ENCODE measurements at places on chromosomes 11 and 22.

DNA sequence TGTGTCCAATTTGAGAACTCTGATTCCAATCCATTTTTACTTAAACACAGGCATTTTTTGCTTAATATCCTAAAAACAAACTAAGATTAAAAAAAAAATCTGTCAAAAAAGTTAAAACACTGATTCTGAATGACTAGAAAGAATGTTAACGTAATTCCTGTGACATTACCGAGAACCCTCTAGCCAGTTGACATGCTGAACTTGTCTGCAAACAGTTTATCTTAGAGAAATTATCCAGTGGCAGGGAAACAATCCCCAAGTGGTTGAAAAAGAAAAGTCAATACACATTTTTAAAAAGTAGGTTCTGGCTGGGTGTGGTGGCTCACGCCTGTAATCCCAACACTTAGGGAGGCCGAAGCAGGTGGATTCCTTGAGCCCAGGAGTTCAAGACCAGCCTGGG is 11.6 kb downstream of the KMT5B start:
- no peak for DNase-seq

- no peak for DNase-seq
Observed at GRCh38 chr11:62801071-62801470, 4.2 kb downstream of the NXF1 start.

DNA sequence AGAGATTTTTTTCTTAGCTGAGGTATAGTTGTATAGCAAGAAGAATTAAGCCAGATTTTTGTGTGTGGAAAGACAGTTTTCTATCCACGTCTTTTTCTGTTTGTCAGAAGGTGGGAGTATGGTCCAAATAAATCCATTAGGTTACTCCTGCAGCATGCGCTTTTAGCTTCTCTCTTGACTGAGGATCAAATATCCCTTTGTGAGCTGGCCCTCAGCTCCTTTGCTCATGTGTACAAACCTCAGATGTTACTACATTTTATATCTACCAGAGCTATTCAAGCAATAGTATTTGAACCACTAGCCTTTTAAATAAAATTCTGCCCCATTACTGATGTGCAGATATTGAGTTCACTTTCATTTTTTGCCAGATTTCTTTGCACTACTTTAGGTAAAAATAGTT is 8.8 kb upstream of the SIDT2 start:
- no peak for DNase-seq

DNA sequence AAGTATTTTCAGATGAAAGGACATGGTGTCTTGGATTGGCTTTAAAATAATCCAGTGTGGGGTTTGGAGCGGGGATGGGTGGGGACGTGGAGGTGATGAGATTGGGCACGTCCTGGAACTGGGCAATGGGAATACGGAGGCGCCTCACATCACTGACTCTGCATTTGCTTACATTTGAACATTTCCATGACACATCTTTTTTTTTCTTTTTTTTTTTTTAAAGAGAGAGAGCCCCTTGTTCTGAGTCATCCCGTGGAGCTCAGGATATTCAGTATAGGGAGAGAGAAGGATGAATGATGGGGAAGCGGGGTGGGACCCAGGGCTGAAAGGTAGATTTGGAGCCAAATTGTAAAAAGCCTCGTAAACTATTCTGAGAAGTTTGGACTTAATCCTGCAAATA is 142.7 kb downstream of the FBXO7 start:
- DNase-seq, result no peak

DNA sequence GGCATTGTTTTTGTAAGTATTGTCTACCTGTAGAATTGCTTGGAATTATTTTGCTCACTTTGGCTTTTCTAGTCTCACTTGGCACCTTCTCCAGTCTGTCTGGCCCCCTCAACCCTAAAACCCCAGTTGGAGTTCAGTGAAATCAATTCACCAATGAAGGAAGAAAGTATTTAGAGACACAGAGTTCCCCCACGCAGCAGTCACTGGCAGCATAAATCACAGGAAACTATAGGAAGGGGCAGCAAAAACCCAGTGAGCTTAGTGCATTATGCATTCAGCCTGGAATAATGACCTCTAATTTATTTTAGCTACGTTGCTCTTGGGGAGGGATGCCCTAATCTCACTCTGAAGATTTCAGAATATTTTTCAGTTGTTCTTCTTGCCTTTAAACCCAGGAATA is 204.7 kb upstream of the BLID start:
- DNase-seq, result no peak

DNA sequence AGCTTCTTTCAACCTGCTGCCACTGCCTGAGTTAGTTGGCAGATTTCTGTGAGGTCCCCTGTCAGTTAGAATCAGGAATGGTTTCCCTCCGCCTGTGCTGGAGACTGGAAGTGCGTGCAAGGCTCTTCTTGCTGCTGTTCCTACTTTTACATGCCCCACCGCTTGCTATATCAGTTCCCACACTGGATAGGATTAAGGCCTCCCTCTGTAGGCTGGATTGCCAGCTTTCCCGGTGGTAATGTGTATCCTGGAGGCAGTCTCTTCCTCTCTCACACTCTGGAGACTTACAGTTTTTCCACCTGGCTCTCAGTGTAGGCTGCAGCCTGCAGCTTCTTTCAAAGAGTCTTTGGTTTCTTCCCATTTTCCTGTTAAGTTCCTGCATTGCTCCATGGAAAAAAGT is 66.5 kb downstream of the ARHGAP42 start:
- no peak for DNase-seq

GRCh38 chr22:34992672-34993071 is 73.3 kb upstream of the ISX start:
- no peak for DNase-seq

DNA sequence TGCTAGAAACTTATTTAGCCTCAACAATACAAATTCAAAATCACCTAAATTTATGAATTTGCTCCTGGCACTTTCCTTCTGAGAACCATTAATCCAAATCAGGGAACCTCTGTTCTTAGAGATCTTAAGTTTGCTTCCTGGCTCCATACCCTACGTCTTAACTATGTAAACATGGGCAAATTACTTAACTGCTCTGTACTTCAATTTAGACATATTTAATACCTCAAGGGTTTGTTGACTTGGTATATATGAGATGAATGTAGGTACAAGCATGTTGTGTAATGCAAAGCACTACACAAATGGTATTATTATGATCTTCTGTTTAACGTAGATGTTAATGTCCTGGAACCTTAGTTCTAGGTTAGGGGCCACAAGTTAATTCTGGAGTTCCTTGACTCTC is 22.6 kb upstream of the ARHGAP20 start:
- DNase-seq, result no peak

GRCh38 chr11:46930089-46930488 is 6.5 kb upstream of the CSTPP1 start:
- DNase-seq, result no peak

DNA sequence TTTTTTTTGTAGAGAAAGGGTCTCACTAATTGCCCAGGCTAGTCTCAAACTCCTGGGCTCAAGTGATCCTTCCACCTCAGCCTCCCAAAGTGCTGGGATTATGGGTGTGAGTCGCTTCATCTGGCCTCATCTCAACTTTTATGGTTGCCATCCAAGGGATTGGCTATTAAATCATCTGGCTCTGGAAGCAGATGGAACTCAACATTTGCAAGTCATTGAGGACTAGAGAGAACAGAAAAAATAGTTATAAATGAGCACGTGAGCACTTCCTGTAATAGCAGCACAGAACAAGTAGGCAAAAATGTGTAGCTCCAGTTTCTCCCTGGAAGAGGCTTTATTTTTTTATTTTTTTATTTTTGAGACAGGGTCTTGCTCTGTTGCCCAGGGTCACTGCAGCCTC is 22.3 kb upstream of the PATL1 start:
- no peak for DNase-seq

DNA sequence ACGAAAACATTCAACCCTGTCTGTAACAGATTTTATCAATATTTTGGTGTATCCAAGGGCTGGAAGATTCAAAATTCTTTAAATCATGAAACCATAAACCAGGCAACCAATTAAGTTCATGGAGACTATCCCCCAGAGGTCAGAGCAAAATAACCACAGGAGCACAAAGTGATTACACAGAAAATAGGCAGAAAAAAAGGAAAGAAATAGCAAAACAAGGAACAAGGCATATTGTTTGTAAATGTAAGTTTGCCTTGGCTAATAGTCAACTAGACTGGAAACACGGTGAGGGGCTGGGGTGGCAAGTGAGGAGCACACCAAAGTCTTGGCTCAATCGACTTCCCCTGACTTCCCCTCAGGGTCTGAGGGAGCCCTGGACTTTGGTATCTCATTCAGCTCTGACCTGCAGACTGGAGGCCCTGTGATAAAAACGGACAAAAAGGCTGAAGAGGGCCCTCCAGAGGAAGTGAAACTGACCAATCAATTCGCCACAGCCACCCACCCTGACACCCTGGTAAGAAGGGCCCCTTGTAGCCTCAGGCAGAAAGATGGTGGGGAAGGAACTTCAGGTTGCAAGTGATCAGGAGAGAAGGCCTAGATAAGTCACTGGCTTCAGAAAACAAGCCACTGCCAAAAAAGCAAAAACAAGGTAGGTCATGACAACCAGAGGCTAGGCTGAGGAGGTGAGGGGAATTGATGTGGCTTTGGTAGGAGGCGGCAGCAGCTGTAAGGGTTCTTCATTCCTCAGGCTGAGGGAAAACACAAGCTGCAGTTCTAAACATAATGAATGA is 1.8 kb downstream of the SIK3 start:
- peak; percentile 77 for DNase-seq

DNA sequence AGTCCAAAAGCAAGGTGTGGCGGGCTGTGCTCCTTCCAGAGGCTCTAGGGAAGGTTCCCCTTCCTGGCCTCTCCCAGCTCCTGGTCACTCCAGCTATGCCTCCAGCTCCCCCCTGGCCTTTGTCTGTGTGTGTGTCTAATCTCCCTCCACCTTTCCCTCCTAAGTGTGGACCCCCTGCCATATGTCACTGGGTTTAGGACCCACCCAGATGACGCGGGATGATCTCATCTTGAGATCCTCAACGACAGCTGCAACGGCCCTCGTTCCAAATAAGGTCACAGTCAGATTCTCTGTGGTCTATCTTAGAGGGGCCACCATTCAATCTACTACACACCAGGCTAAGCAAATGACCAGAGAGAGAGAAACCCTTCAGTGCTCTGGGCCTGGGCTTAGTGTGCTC is 107.9 kb downstream of the ARHGAP8 start:
- no peak for DNase-seq

DNA sequence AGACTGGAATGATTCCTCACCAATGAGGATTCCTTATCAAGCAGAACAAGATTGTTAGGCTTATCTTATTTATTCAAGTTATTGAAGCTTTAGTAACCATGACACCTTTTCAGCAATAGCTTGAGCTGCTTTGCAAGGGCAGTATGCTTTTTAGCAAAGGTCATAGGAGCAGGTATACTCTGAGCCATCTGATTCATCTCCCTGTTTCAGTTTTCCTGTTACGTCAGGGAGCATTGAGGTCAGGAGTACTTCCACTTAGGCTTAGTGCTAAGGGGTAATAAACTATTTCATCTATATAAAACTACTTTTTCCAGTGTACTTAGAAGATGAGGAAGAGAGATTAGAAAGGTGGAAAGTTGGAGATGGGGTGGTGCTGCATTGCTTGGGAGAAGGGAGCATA is 17.7 kb upstream of the ANKRD42 start:
- no peak for DNase-seq

DNA sequence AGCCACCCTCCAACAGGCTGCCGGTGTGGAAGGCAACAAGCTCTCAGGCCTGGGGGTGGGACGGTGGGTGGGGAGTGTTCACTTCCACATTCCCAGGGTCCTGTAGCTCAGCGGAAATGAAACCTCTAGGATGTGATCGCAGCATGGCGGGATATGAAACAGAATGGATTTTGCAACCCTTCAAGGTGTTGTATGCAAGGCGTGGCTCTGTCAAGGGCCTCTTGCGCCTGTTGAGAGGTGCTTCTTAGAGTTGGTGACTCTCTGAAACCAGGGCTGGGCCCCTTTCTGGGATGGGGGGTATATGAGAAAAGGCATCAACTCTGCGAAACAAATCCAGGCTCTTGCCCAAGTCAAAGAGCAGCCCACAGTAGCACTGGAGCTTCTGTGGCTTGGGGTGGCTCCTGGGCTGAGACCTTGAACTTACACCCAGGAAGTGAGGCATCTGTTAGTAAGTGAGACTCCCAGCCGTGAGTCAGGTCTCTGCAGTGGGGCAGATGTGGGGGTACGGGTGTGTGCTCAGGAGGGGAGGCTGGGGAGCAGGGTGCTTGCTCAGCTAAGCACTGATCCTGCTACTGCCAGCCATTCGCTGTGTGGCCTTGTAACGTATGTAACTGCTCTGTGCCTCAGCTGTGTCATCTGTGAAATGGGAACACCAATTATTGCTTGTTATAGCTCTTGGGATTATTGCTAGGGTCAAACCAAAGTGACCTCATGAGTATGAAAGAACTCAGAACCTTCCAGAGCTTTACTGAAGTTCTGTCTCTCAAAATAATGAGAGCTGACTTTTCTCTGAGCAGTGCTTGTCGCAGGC is 28.3 kb downstream of the NECTIN1 start:
- no peak for DNase-seq

GRCh38 chr11:69930081-69931059 is 111.2 kb upstream of the FGF3 start:
- no peak for DNase-seq

DNA sequence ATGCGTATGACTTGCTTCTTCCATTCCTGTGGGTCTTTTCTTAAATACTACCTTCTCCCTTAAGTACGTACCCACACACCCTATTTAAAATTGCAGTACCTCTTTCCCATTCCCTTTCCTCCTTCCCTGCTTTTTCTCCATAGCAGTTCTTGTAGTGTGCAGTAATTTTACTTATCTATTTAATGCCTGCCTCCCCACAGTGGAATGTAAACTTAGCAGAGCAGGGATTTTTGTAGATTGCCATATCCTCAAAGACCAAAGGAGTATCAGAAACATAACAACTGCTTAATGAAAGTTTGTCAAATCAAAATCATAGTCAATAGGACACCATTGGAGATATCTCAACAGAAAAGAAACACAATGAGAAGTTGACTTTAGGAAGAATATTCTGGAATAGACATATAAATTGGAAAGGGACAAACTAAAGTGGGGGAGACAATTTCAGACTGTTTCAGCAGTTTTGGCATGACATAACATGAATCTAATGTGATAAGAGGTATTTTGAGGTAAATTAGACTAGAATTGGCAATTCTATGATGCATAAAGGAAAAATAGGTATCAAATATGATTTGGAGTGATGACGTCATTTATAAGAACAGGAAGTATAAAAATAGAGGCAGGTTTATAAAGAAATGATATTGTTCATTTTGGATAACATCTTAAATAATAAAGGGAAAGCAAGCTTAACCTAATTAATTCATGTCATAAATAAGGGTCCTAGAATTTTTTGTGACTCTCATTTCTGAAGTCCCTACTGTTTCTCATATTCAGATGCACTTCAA is 188.4 kb downstream of the SOX6 start:
- DNase-seq, result no peak

- no peak for DNase-seq
Observed at GRCh38 chr22:19705181-19705934, 8.9 kb upstream of the SEPTIN5 start.

- DNase-seq, result no peak
Observed at GRCh38 chr11:1933416-1934334, 13.5 kb upstream of the MRPL23 start.

GRCh38 chr22:48391171-48391711 is 1436.4 kb downstream of the BRD1 start:
- DNase-seq, result no peak

Measured in central memory CD4-positive, alpha-beta T cell (primary cell).